ENCODE measurements at places on chromosomes 7 and 10.
A peak's percentile ranks its signal among the peaks of the same experiment; 100 is the strongest.

GRCh38 chr7:128827248-128827958, 2.8 kb upstream of the FLNC start:
- peak; percentile 66 for DNase-seq

GRCh38 chr10:49783645-49784044, 21.5 kb upstream of the OGDHL start:
- DNase-seq, result no peak

DNA sequence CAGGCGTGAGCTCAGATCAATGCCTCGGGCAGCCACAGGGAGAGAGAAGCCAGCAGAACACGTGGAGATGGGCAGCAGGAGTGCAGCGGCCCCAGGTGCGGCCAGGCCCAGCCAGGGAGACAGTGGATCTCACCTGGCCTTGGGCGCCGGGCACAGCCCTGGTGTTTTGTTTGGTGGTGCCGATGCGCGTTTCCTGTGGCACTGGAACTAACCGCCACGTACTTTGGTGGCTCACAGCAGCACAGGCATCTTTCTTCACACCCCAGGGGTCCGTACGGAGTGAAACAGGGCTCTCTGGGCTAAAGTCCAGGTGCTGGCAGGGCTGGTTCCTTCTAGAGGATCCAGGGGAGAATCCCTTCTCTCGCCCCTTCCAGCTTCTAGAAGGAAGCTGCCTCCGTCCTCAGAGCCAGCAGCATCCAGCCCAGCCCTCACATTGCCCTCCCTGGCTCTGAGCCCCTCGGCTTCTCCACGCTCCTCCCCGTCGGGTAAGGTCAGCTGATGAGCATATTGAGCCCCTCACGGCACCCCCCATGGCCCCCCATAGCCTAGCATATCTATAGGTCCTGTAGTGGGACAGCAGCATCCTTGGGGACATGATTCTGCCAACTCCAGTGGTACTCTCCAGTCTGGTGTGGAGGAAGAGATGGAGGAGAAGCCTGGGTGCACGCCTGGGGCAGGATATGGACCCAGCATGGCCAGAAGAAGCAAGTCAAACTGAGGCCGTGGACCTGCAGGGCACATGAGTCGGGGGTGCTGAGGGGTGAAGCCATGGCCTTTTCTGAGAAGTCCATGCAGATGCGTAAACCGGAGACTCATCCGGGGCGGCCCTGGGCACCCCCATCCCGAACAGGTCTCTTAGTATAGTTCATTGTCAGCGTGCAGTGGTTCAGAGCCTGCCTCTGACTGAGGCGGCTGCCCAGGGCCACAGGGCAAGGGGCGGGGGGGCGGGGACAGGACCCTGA, 43.4 kb upstream of the PPP2R2D start:
- no peak for DNase-seq

- DNase-seq, result peak; percentile 85
Measured at GRCh38 chr7:19016140-19016539, 101.3 kb downstream of the TWIST1 start.

DNA sequence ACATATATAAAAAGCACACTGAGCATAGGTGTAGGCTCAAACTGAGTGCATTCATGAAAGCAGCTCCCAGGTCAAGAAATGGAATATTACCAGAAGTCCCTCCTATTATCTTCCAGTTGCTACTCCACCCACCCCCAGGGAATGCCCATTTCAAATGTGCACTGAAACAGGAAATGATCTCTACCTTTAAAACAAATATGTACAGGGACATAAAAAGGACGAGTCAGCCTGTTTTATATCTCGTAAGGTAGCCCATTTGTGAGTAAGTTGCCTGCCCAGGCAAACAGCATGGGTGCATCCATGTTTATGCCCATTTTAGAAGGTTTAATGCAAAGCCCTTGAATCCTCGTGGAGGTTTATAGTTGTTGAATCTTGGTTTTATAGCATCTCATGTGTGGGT, 10.4 kb downstream of the FFAR4 start:
- DNase-seq, result no peak

- peak; percentile 70 for DNase-seq
Measured at GRCh38 chr7:138705167-138705566, 4.0 kb upstream of the SVOPL start.

GRCh38 chr10:89029785-89030437, 39.3 kb downstream of the FAS start:
- peak; percentile 77 for DNase-seq

DNA sequence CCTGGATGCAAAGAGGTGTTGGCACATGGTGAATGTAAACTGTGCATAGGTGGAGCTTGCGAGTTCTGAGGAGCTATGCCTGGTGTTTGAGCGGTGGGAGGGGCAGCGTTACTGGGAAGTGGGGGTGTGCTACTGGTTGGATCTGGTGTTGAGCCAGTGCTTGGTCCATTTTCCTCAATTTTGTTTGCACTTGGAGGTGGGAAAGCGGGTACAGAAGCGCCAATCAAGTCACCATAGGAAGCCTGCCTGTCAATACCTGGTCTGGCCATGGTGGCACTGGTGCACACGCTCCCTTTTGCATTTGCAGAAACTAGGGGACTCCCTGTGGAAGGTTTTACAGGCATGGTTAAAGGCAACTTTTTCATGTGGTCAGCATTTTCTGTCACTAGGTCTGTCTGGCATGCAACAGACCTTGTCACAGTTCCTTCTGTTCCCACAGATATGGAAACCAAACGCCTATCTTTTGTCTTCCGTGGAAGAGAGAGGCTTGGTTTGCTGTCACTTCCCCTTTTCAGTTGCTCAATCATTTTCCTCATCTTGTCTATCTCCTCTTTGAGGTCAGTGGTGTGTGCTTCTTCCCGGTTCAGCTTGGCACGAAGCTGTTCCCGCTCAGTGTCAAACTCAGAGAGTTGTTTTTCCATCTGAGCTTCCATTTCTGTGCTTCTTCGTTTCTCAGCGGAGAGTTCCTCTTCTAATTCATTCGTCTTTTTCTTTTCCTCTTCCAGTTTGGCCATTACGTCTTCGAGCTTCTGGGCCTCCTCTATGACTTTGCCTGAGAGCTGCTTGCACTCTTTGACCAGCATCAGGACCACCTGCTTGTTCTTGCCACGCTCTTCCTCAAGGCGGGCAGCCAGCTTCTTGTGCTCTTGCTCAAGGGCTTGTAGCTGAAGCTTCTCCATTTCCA, 81.1 kb downstream of the CTTNBP2 start:
- DNase-seq, result no peak

- DNase-seq, result peak; percentile 13
Measured at GRCh38 chr10:88687853-88688467, 18.1 kb upstream of the LIPK start.

DNA sequence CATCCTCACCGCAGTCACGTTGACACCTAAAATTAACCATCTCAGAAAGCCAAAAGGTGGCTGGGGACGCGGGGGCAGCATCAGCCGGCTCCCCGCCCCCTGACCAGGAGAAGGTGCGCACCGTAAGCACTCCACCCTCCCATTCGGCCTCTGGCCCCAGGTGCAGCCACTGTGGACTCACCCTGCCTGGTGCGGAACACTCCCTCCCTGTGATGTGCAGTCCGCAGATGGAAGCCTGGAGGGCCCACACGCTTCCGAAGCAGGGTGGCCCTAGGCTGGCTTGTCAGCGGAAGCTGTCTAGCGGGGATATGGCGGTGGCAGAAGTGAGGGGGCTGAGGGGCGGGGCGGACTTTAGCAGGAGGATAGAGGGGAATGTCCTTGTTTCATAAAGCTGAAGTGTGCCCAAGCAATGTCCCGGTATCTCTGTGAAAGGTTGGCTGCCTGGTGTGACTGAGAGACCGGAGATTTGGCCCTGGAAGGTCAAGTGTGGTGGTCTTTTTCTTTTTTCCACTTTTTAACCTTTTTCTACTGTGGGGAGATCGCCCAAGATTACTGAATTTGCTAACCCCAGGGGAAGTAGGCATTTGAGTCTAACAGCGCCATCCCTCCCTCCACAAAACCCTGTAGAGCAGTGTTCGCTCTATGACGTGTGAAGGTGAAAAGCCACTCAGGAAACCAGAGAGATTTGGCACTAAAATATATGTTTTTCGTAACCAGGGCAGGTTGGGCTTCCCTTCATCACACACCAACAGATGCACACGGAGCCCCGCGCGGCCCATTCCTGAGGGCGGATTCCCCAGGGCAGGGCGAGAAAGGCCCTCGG, 74.7 kb downstream of the CXCL12 start:
- DNase-seq, result no peak

DNA sequence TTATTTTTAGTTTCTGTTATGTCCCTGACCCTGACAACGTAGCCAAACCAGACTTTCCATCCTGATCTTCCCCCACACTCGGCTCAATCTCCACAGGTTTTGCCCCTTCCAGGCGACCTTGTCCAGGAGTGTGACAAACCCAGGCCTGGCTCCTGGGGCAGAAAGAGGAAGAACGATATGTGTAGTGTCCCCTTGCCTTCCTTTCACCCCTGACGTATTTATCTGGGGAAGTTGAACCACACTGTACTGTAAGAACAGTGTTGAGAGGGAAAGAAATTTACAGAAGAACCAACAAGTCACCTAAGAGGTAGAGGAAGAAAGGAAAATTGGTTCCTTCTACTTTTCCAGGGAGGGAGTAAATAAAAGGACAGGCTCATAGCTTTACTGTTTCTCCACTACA, 158.0 kb downstream of the VTI1A start:
- no peak for DNase-seq

DNA sequence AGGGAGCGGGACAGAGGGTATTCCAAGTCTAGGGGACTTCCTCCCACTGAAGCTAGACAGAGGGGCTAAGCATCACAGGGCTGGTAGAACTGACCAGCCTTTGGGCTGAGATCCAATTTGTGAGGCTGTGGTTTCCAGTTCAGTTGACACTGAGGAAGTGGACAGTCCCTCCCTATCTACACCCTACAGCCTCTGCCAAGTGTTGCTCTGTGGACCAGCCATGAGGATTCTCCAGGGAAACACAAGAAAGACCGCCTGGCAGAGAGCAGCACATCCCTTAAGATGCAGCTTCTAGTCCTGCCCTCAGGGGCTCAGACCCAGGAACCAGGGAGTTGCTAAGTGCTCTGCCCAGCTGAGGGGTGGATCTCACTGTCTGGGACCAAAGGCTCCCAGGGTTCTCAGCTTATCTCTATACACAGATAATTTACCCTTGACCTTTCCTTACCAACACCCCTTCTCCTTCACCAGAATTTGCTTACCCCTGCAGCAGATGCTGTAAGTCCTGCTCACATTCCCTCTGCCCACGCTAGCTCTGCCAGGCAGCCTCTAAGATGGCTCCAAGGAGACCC, 252.0 kb downstream of the SKIDA1 start:
- no peak for DNase-seq

DNA sequence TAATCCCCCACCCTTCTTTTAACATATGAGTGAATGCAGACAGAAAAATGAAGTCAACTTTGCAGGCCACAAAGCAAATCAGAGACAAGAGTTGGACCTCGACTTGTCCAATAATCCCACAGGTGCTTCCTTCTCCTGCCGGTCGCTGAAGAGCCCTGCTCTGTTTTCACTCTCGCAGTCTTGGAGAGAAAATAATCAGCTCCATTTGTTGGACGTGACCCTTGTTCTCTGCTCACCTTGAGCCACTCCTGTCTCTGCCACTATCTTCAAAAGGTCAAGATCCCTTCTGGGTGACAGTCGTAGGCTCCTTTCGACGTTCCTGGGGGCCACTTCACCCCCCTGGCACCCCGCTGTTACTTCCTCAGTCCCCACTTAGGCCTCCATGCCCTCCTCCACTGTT, 2.8 kb upstream of the KLF6 start:
- no peak for DNase-seq

GRCh38 chr7:21773326-21773725, 172.4 kb downstream of the CDCA7L start:
- no peak for DNase-seq

DNA sequence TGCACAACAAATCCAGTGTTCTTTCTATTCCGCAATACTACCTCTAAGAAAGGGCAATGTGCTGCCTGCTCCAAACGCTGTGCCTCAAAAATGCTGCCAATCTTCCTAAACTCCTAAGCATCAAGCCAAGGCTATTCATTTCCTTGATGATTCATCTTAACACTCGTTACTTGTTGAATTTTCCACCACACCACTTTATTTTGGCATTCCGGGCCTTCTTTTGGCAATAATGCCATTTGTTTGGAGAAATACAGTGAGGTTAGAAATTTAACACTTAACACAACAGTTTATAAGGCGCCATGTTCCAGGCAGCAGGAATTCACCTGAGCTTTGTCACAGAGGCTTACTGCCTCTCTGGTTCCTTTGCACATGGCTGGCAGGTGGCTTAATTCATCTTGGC, 82.6 kb upstream of the ABCB5 start:
- peak; percentile 10 for DNase-seq

DNA sequence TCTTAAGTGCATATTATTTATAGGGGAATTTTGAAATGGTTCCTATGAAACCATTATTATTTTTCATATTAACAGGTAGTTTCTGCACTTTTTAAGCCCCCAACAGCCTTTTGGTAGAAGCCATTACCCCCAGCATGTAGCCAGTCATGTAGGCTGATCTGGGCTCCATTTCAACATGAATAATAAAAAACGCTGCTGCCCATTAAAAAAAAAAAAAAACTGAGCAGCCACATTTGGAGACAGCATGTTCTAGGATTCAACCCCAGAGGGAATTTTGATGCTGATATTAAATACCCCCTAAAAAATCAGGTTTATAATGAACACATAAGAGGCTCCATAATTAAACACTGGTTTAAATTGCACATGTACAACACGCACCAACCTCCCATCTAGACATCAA, 181.3 kb downstream of the RTKN2 start:
- no peak for DNase-seq

- no peak for DNase-seq
Measured at GRCh38 chr10:26714415-26715136, 17.1 kb downstream of the PDSS1 start.

DNA sequence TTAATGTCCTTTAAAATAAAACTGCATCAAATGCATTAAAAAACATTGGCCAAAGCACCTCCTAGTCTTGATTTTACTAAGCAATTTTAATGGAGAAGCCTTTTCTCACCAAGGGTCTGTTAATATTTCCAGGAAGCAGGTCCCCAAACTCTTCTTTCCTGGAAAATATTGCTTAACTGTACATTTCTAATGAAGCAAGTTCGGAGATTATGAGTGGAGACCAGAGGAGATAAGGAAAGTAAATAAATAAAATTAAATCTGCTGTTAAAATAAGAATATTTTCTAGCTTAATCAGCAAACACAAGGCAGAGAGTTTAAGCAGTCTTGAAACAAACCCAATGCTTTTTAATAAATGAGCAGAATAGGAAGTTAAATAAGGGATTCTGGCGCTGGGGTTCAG, 322.4 kb downstream of the PTEN start:
- peak; percentile 48 for DNase-seq

GRCh38 chr10:119371704-119372663, 164.6 kb downstream of the GRK5 start:
- DNase-seq, result no peak

GRCh38 chr10:90847436-90847835, 10.4 kb downstream of the HTR7 start:
- peak; percentile 60 for DNase-seq
